ENCODE measurements at places on chromosomes 1 and 21.
A peak's percentile ranks its signal among the peaks of the same experiment; 100 is the strongest.

GRCh38 chr21:41779659-41780058, 12.8 kb upstream of the RIPK4 start:
- no peak for DNase-seq

DNA sequence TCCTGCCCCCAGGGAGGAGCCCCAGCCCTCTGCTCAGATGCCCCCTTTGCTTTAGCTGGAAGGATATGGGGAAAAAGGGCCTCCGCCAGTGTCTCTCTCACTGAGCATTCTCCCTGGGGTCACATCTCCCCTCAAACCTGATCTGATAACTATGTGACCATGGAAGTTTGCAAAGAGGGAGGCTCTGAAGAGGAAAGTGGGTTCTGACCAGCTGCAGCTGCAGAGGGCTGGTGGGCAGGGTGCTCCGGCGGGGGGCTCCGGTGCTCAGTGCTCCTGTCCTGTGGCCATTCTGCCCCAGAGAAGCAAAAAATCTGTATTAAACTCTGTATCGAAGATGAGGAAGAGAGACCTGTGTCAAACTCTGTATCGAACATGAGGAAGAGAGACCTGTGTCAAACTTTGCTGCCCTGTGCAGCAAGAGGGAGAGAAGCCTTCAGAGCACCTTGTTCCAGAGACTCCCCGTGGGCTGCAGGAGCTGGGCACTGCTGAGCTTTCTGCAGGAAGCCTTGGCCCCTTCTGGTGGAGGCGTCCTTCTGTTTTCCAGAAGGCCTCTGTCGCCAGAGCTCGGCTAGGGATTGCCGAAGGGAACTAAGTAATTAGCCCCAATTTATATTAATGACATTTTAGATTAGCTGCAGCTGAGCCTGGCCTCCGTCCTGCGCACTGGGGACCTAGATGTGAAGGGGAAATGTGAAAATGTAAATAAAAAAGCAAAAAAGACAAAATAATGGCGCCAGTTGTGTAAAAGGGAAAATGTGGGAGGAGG, 186.2 kb upstream of the C1orf174 start:
- DNase-seq, result no peak

DNA sequence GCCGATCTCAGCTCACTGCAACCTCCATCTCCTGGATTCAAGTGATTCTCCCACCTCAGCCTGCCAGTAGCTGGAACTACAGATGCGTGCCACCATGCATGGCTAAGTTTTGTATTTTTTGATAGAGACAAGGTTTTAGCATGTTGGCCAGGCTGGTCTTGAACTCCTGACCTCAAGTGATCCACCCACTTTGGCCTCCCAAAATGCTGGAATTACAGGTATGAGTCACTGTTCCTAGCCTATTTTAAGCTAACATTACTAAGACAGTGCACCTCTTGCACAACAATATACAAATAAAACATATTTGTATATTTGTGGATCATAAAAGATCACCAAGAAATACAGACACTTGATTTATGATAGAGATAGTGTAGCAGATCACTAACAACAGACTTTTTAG, 139.1 kb downstream of the DUSP10 start:
- no peak for DNase-seq

- no peak for DNase-seq
Observed at GRCh38 chr1:231855361-231855760, 228.8 kb downstream of the DISC1 start.

GRCh38 chr1:30804822-30805221, 47.2 kb upstream of the LAPTM5 start:
- DNase-seq, result no peak

DNA sequence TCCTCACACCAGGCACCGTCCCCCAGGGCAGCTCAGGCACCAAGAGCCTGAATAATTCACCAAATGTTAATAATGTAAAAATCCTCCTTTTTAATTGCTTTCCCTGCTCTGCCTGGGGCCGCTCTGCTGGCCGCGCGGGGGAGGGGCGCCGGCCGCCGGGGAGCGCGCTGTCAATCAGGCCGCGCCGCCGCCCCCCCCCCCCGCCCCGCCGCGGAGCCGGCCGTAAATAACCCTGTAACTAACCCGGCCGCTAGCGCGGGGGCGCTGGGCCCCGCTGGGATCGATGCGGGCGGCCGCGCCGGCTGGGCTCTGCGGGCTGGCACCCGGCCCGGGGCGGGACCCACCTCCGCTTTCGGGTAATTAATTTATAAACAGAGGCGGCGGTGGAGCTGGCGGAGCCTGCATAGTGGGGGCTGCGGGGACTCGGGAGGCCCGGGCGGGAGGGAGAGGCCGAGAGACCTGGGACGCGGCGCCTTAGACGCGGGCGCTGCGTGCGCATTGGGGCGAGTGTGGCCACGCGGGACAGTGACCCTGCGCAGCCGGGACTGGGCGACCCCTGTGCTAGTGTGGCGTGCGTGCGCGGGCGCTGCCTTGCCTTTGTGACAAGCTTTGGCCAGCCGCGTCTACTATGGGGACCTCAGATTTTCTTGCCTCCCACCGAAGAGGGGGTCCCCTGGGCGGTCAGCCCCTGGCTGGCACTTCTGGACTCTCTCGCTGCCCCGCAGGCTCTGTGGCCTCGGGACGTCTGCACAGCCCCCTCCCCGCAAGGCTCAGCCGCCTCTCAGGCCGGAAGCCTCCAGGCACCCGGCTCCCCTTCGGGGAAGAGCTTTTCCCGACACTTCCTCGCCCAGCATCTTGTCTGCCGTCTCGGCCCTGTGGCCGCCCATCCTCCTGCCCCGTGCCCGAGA, 16.6 kb downstream of the SAMD11 start:
- DNase-seq, result no peak

- DNase-seq, result no peak
Observed at GRCh38 chr1:215807911-215808436, 240.9 kb downstream of the KCTD3 start.

DNA sequence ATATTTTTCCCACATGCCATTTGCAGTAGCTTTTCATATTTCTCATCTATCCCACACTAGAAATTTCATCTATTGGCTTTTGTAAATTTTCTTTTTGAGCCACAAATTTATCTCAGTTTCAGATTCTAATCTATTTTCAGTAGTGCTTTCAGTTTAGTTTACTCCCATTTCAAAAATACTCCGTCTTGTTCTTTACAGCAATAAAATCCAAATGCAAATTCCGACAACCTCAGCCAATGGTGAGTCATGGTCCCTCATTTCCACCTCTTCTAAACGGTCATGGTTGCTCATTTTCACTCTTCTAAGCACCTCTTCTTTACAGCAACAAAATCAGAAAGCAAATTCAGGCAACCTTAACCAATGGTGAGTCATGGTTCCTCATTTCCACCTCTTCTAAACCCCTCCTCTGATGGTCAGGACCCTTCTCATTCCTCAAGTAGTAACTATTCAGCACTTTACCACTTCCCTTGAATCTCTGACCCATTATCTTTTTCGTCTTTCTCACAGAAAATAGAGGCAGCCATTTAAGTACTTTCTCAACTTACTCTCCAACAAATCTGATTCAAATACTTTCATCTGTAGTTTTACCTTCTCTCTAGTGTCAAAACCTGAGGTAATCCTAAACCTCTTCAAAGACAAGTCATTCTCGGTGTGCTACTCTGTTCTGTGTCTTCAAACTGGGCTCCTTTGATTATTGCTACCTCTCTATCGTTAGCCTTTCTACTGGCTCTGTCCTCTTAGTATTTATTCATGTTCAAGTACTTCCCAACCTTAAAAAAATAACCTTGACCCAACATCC, 34.4 kb downstream of the C21orf91 start:
- DNase-seq, result no peak

GRCh38 chr1:113429461-113430153, 39.3 kb downstream of the MAGI3 start:
- no peak for DNase-seq

DNA sequence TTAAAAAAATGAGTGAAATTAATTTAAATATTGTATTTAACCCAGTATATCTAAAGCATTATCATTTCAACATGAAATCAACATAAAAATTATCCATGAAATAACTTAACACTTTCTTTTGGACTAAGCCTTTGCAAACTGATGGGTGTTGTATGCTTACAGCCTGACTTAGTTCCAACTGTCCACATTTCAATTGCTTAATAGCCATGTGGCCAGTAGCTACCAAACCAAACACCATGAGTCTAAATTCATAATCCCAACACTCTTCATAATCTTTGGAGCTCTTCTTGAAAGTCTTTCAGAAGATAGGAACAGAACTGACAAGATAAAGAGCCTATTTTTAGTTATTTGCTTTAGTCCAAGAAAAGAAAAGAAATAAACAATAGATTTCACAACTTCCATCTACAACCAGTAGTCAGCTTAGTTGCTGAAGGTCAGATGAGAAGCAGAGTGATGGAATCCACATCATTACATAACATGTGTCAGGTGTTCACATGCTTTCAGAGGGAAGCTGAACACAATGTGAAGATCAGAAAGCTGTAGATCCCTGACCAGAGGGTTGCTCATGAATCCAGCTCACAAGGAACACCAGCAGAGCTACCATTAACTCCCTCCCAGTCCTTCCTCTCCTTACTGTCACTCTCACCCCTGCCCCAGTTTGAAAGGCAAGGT, 144.0 kb upstream of the ZNF648 start:
- DNase-seq, result no peak

- no peak for DNase-seq
Observed at GRCh38 chr1:165424454-165425216, 20.3 kb downstream of the RXRG start.

- no peak for DNase-seq
Observed at GRCh38 chr1:37724575-37724974, 32.3 kb downstream of the CDCA8 start.

- no peak for DNase-seq
Observed at GRCh38 chr1:172742599-172743500, 83.9 kb downstream of the FASLG start.

DNA sequence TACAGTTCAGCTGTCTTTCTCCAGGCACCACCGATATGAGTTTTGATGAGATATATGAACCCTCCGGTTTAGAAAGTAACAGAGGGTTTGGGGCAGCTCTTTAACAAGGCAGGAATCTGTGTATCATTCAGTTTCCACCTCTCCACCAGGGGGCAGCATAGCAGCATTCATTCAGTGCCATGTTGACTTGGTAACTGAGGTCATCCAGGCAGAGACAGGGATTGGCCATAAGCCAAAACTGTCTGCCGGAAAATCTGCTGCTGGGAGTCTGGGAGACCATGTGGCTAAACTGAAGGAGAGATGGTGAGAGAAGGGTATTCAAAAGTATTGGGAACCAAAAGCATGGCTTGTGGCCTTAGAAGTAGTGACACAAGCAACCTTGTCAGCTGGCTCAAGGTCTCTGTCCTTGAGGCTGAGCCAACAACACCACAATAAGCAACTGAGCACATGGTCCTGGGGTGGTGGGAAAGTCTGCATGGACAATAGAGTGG, 98.5 kb downstream of the LMX1A start:
- DNase-seq, result no peak

GRCh38 chr1:247638011-247638410, 32.6 kb downstream of the OR2G3 start:
- DNase-seq, result no peak

GRCh38 chr1:21340230-21340945, 50.1 kb upstream of the ECE1 start:
- DNase-seq, result no peak

GRCh38 chr1:226033582-226033981, 28.9 kb upstream of the H3-3A start:
- no peak for DNase-seq

DNA sequence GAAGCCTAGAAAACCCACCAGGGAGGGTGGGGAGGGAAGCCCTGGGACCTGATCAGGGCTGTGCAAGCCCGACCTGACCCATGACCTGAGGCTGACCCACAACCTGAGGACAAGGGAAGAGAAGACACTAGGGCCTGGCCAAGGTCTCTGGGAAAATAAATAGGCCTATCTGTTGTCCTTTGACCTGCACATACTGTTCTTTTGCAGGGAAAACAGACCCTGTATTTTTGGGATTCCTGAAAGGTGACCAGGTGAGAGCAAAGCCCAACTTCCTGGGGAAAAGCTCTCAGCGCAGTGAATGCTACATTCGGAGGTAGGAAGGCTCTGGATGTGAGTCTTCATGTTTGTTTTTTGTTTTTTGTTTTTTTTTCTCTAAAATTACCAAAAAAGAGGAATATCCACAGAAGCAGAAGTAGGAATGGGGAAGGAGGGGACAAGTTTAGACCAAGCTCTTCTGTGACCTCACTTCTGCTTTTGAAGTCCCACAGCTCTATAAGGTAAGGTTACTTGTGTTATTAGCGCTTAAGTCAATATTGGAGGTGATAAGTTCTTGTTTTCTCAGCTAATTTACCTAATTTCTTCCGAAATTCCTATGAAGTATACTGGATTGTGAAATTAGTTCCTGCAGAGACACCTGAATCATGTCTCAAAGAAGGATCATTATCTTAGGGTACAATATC, 26.2 kb upstream of the LYST start:
- DNase-seq, result no peak

GRCh38 chr1:181134543-181135436, 46.3 kb downstream of the IER5 start:
- DNase-seq, result peak; percentile 9

- peak; percentile 6 for DNase-seq
Observed at GRCh38 chr1:1858382-1859086, 32.4 kb downstream of the GNB1 start.

DNA sequence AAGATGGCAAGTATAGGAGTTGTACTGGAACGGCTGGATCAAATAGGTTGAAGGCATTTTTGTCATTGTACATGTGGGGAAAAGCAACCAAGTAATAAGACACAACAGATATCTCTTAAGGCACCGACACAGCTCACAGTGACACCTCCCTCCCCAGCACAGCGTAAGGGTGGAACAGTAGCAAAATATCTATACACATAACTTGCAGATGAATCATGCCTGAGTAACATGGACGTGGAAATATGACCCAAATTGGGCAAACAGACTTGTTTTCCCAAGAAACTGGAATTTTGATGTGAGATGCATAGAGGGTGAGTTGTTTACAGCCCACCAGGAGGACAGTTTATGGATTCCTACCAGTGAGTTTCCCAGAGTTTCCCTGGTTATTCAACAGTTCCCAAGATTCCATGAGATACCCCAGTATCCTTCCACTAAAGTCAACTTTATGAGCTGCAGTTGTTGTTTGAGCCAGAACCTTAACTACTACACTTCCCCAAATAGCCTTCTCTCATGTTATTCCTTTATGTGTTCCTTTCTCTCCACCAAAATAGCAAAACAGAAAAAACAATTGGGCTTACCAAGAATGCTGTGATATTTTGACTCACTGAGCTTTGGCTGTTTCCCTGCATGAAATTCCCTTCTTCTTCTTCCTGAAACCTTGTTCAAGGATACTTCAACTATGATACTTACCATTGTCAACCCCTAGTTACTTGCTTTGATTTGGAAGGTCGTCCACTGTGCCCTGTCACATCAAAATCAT, 7.1 kb upstream of the DR1 start:
- DNase-seq, result no peak

DNA sequence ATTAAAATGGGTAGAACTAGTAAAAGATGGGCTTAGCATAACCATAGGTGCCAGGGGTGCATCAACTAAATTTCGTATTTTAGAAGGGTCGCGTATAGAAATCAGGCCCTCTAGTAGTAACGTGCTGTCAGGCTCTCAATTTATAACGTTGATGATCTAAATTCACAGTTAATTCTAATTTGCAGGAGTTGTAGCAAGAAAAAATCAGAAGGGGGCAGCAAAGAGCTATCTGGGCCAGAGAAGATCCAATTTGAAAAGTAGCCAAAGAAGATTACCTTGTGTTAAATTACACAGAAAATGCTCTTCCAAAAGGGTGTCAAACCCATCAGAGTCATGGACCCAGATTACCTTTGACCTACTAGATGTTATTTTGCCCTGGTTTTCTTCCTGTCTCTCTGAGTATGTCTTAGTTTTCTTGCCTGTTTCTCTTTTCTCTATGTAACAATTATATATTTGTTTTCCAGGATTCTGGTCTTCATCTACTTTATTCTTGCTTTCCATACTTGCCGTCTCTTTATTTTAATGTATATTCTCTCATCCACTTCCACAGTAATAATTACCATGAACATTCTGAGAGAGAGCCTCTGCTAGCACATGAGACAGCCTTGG, 1030.9 kb downstream of the AMY1C start:
- no peak for DNase-seq

Measured in activated effector memory CD4-positive, alpha-beta T cell treated with Interleukin-2 at 50 U/mL for 16 hours (primary cell).